ENCODE measurements at places on chromosomes 7 and 10.

- DNase-seq: no peak
These were observed 4.7 kb upstream of the ENTPD7 start for GRCh38 chr10:99654390-99655175.

DNA sequence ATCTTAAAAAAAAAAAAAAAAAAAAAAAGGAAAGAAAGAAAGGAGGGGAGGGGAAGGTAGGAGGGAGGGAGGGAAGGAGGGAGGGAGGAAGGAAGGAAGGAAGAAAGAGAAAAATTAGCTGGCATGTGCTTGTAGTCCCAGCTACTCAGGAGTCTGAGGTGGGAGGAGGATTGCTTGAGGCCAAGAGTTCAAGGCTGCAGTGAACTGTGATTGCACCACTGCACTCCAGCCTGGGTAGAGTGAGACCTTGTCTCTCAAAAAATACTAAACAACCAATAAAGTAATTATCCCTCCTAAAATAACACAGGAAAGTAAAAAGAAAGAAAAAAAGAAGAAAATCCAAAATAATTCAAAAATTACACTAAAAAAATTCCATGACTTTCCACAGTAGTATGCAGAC, 13.8 kb upstream of the NRF1 start:
- DNase-seq: no peak

GRCh38 chr7:23531050-23531793, 559 bp downstream of the TRA2A start:
- peak; percentile 7 for DNase-seq

DNA sequence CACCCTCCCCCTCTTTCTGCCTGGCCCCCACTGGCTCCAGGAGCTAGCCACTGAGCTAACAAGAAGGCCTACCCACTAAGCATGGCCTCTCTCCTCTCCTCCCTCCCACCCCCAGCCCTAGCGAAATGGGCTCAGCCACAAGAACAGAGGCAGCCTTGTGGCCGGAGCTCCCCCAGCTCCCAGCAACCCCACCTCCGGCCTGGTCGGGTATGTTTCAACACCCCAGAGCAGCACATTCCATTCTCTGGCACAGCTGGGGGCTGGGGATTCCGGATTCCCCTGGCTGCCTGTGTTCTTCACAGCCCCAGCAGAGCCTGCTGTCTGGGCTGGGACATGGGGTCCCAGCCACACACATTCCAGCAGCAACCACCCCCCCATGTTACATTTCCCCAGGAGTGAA, 9.0 kb downstream of the SFRP5 start:
- no peak for DNase-seq

DNA sequence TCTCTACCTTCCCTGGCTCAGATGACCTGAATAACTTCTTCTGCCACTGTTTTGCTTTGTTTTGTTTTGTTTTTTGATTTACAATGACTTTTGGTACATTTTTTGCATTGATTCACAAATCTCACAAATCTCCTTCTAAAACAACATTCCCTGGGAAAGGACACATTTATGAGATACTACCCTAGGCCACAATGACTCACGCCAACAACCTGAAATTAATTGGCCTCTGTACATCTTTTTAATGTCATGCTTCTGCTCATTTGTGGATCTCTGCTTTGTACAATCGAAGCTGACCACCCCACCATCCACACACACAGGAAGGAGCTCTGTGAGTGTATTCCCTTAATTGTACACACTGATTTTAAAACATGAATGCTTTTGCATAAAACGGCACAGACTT, 156.7 kb upstream of the PFKP start:
- DNase-seq: no peak

DNA sequence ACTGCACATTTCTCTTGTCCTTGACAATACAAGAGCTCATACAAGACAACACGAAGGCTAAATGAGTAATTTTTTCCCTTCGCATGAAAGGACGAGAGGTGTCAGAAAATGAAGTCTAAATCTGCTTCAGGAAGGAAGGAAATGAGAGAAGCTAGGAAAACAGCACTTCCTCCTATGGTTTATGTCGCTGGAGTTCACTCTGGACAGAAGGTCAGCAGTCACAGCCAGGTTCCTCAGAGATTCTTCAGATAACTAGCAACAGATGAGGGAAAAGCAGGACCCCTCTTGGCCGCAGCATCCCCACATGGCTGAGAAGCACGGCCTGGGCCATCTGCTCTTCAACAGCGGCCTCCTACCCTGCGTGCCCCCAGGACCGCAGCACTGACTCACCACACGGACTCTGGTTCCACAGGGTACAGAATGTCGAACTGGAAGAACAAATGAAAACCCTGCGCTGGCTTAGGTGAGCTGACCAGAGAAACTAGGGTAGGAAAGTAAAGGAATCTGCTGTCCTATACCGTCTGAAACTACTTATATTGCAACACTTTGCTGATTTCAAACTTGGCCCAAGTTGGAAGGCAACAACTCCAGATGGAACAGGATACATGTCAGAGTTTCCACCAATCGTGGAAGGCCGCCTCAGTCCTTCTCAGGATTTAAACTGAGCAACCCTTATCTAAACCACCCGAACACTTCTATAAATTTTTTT, 26.3 kb downstream of the DNMBP start:
- no peak for DNase-seq

GRCh38 chr10:11609492-11610093, 1.9 kb downstream of the USP6NL start:
- DNase-seq: no peak

DNA sequence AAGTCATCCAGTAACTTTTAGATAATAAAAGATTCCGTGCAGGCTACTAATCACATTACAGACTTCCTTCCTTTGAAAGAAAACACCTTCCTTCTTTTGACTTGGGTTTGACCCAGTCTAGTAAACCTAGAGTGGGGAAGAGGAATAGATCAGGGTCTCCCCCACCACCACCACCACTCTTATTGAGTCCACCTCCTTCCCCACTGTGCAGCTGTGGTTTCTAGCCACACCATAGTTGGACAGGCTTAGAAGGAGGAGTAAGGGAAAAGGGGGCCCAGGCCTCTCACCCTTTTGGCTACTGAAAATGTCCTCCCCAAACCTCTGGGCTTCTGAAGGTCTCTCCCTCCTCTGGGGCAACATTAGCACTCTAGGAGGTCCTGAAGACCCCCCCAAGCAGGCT, 372.7 kb downstream of the CALN1 start:
- no peak for DNase-seq

Data from activated naive CD4-positive, alpha-beta T cell (primary cell).